CD4-positive, alpha-beta memory T cell (primary cell): ENCODE measurements at places on chromosomes 5 and 9. TPM values are rescaled to one million over a fixed set of nuclear protein-coding genes. Genes with fewer than 3 reads are reported as not detected.

DNA sequence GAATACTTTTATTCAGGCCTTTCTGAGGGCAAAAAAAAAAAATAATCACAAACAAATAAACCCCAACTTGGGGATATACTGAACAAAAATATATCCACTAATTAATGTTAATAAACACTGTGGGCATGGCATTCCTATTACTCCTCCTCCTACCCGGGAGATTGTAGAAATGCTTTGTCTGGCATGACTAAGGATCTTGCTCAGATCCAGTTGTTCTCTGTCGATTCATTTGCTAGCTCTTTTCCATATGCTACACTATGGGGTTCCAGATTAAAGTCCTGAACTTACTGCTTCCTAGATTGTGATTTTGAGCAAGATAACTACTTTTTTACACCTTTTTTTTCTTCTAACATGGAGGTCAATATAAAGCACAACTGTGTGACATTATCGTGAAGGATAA is 102.2 kb upstream of the PRR16 start:
- no peaks in the 10 kb centered on the region for H3K36me3 ChIP-seq
- H3K27ac ChIP-seq = no peak overlapping the region
- H3K4me3 ChIP-seq = no peak overlapping the region
- H3K27me3 ChIP-seq = no peaks in the 10 kb centered on the region

DNA sequence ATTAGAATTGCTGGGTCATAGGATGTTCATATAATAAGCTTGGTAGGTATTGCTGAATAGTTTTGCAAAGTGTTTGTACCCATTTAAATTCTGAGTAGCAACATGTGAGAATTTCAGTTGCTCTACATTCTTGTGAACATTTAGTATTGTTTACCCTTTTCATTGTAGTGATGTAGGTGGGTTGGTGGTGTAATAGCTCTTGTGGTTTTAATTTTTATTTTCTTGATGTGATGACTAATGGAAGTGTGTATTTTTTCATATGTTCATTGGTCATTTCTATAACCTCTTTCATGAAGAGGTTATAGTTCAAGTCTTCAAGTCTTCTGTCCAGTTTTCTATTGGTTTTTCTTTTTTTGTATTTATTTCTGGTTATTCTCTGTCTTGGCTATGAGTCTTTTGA is 34.4 kb downstream of the RASA1 start:
- H3K4me3 ChIP-seq = no peak overlapping the region
- H3K36me3 ChIP-seq = no peaks in the 10 kb centered on the region
- DNase-seq = no peak
- no peaks in the 10 kb centered on the region for H3K27me3 ChIP-seq
- H3K27ac ChIP-seq = no peak overlapping the region
- H3K4me1 ChIP-seq = peaks cover 23% of the 10 kb centered on the region

SLC34A3 gene
- not detected for total RNA-seq

GRCh38 chr9:120702075-120702474 is 12.2 kb downstream of the MEGF9 start:
- no peaks in the 10 kb centered on the region for H3K36me3 ChIP-seq
- H3K4me1 ChIP-seq = peaks cover 6% of the 10 kb centered on the region
- no peak overlapping the region for H3K27ac ChIP-seq
- DNase-seq = no peak
- no peak overlapping the region for H3K4me3 ChIP-seq

- H3K4me3 ChIP-seq = no peak overlapping the region
- H3K27me3 ChIP-seq = no peaks in the 10 kb centered on the region
These were observed 7.6 kb downstream of the HACD4 start for GRCh38 chr9:21023861-21024260.

GRCh38 chr5:124180875-124181461 is 565.5 kb downstream of the ZNF608 start:
- no peaks in the 10 kb centered on the region for H3K27me3 ChIP-seq
- H3K36me3 ChIP-seq = no peaks in the 10 kb centered on the region
- H3K27ac ChIP-seq = no peak overlapping the region
- H3K4me1 ChIP-seq = no peaks in the 10 kb centered on the region

LCN2 gene
- not detected for total RNA-seq

- no peak overlapping the region for H3K4me3 ChIP-seq
- no peaks in the 10 kb centered on the region for H3K36me3 ChIP-seq
- no peak overlapping the region for H3K27ac ChIP-seq
- H3K4me1 ChIP-seq = no peaks in the 10 kb centered on the region
- no peak for DNase-seq
- no peaks in the 10 kb centered on the region for H3K27me3 ChIP-seq
These were observed 49.4 kb downstream of the TARS1 start for GRCh38 chr5:33490071-33490665.

ACOT12 gene
- not detected for total RNA-seq

DNA sequence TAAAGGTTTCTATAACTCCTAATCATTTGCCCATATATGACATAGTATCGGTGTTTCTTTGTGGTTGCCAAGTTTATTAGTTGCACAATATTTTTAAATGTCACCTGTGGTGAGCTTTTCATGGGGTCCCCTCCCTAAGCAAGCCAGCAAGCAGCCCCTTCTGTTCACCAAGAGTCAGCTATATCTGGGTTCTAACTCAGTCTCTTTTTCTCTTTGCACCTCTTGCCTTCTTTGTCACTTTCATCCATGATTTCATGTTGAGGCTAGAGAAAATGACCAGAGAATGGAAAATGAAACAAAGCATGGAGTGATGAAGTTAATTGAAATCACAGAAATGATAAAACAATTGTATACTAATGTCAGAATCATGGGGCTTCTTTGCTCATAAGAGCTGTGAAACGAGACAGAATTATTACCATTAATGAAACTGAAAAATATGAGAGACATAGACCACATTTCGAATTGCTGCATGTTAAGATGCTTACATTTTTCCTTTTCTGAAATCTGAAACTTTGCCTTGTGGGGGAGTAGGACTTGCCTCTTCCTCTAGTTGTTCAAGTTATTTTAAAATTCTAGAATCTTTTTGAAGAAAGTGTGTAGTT is 75.7 kb downstream of the CAMK4 start:
- H3K36me3 ChIP-seq = no peaks in the 10 kb centered on the region
- H3K27me3 ChIP-seq = no peaks in the 10 kb centered on the region
- peaks cover 14% of the 10 kb centered on the region for H3K4me1 ChIP-seq
- no peak overlapping the region for H3K4me3 ChIP-seq

DNA sequence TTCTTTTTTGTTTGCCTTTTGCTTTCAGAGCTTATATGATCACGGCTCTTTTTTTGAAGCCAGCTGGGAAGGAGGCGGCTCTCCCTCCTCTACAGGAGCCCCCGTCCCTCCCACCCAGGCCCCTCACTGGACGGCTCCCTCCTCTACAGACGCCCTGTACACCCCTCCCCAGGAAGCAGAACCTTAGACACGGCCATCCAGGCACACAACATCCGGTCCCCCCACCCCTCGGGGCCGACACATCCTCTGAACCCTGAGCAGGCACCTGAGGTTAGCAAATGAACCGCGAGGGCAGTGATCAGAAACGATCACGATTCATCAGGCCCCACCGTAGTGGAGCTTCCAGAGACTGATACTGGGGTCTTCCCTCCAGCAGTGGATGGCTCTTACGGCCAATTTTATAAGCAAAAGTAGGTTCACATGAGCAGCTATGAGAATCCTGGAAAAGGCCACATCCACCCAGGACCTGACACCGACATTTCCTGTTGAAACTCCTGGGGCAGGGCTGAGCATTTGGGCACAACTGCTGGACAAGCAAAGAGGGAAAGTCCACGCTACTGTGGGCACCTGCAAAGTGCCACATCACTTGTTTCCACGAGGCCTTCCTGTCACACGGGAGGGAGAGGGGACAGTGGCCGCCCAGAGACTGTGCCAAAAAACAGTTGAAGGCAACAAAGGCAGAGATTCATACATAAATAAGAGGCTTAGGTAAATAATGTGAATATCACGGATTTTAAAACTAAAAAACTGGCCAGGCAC is 78.9 kb downstream of the SEMA4D start:
- DNase-seq = peak; percentile 73
- peaks cover 100% of the 10 kb centered on the region for H3K4me1 ChIP-seq
- H3K27ac ChIP-seq = peak overlapping the region; percentile 73
- no peaks in the 10 kb centered on the region for H3K27me3 ChIP-seq
- peaks cover 27% of the 10 kb centered on the region for H3K36me3 ChIP-seq
- peak overlapping the region; percentile 48 for H3K4me3 ChIP-seq

DNA sequence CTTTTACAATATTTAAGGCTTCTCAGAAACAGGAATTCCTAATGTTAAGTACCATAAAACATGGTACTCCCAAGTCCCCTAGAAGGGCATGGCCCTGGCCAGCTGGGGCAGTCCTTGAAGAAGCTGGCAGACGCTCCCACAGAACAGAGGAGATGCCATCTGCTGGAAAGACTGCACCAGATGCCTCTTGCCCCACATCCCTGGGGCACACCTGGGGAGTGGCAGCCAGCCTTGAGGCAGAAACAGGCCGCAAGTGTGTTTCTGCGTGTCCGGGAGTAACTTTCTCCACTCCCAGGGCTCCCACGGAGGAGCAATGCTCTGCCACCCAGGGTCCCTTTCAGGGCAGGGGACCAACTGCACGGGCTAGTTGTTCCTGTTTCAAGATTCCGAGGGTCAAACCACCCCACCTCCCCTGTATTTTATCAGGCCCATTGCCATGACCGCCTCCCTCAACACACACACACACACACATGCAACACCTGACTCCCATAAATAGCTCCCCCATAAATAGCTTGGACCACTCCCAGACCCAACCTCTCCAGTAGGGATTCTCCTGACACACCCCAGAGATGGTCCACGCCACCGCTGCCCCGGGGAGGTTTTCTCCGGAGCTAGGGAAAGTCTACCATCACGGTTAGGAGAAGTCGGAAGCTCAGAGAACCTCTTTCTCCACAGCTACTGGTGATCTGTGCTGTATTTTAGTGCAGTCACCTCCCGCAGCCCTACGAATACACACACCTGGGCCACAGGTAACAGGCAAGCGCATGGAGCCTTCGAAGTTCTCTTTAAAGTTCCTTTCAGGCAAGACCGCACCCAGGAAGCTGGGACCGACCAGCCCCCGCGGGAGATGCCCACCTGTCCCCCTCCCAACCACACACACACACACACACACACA is 1.5 kb downstream of the SPOCK1 start:
- H3K27ac ChIP-seq = no peak overlapping the region
- no peaks in the 10 kb centered on the region for H3K4me1 ChIP-seq
- H3K36me3 ChIP-seq = no peaks in the 10 kb centered on the region

ENG gene
- 13.8 TPM for total RNA-seq

- no peak overlapping the region for H3K27ac ChIP-seq
- no peak for DNase-seq
- H3K36me3 ChIP-seq = no peaks in the 10 kb centered on the region
These were observed 59.3 kb downstream of the RETREG1 start for GRCh38 chr5:16557477-16557876.

GRCh38 chr5:179227580-179228311 is 117.5 kb downstream of the ADAMTS2 start:
- H3K4me1 ChIP-seq = no peaks in the 10 kb centered on the region
- DNase-seq = no peak
- no peak overlapping the region for H3K27ac ChIP-seq
- H3K36me3 ChIP-seq = no peaks in the 10 kb centered on the region
- H3K4me3 ChIP-seq = no peak overlapping the region

- H3K4me3 ChIP-seq = no peak overlapping the region
- no peak overlapping the region for H3K27ac ChIP-seq
- no peaks in the 10 kb centered on the region for H3K36me3 ChIP-seq
- H3K27me3 ChIP-seq = no peaks in the 10 kb centered on the region
These were observed 104.8 kb downstream of the ISOC1 start for GRCh38 chr5:129199308-129199707.

GRCh38 chr5:169694091-169694625 is 57.1 kb downstream of the DOCK2 start:
- H3K4me1 ChIP-seq = no peaks in the 10 kb centered on the region
- no peak for DNase-seq
- H3K27ac ChIP-seq = no peak overlapping the region
- H3K36me3 ChIP-seq = peaks cover 73% of the 10 kb centered on the region
- no peaks in the 10 kb centered on the region for H3K27me3 ChIP-seq

DNA sequence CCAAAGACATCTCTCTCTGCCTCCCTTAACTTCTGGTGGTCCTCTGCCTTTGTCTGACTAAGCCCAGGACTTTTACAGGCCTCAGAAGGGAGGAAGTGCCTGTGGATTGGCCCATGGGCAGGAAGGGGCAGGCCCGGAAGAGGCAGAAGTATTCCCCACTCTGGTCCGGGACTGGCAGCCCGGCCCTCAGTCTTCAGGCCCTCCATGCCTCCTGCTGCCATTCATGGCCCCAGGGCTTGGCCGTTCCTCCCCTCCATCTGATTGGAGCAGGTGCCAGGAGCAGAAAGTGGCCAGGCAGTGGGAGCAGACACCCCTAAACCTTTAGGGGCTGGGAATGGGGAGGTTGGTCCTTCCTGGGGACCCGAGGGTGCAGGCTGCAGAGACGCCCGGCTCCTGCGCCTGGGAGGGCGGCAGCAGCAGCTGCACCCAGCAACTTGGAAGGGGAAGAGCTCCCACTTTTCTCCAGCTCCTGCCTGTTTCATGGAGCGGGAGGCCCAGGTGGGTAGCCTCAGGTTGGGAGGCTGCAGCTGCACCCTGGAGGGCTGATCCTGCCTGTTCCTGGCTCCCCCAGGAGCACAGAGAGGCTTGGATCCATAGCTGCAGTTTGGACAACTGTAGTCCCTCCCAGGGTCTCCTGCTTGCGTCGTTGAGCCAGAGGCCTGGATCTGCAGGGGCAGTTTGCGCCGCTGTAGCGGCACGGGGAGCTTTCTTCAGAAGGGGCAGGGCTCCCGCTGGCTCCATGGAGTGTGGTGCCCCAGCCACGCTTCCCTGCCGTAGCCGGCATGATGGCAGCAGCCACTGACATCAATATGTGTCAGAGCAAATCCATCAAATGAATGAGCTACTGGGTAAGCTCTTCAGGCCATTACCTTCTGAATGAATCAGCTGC is 661.5 kb upstream of the NUDT12 start:
- no peak overlapping the region for H3K27ac ChIP-seq
- no peak for DNase-seq
- H3K4me3 ChIP-seq = no peak overlapping the region
- H3K27me3 ChIP-seq = no peaks in the 10 kb centered on the region
- H3K36me3 ChIP-seq = no peaks in the 10 kb centered on the region

GRCh38 chr9:136784249-136784996 is 6.7 kb upstream of the TMEM141 start:
- H3K27ac ChIP-seq = no peak overlapping the region
- no peaks in the 10 kb centered on the region for H3K27me3 ChIP-seq
- H3K4me1 ChIP-seq = peaks cover 6% of the 10 kb centered on the region
- no peak overlapping the region for H3K4me3 ChIP-seq
- DNase-seq = no peak

NMUR2 gene
- total RNA-seq = not detected

GRCh38 chr5:136724161-136724560 is 358.8 kb upstream of the TRPC7 start:
- no peak for DNase-seq
- H3K27ac ChIP-seq = no peak overlapping the region
- H3K36me3 ChIP-seq = no peaks in the 10 kb centered on the region
- no peaks in the 10 kb centered on the region for H3K4me1 ChIP-seq
- no peak overlapping the region for H3K4me3 ChIP-seq
- no peaks in the 10 kb centered on the region for H3K27me3 ChIP-seq

- H3K27me3 ChIP-seq = no peaks in the 10 kb centered on the region
- H3K36me3 ChIP-seq = no peaks in the 10 kb centered on the region
- H3K4me1 ChIP-seq = no peaks in the 10 kb centered on the region
- no peak overlapping the region for H3K27ac ChIP-seq
- no peak for DNase-seq
- no peak overlapping the region for H3K4me3 ChIP-seq
These were observed 467.0 kb downstream of the HTR1A start for GRCh38 chr5:63495225-63495624.

GRCh38 chr5:140267559-140268018 is 35.3 kb downstream of the PFDN1 start:
- peaks cover 35% of the 10 kb centered on the region for H3K4me1 ChIP-seq
- H3K4me3 ChIP-seq = no peak overlapping the region
- no peaks in the 10 kb centered on the region for H3K36me3 ChIP-seq
- no peak for DNase-seq
